ENCODE measurements at places on chromosomes 11 and 22.

- no peak for DNase-seq
These were observed 57.9 kb downstream of the NF2 start for GRCh38 chr22:29661336-29661735.

DNA sequence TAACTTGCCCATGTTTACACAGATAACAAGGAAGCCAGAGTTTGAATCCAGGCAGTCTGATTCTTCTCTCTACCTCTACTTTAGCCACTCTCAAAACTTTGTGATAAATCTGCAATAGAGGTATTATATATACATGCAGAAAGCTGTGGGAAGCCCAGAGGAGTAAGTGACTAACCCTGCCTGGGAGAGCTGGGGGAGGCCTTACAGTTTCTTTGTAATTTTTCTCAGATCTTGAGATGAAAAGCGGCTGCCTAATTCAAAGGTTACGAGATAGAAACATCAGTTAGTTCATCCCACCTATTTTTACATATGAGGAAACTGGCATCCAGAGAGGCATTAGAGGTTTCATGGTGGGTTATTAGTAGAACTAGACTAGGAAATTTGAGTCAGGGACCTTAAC lies 4.9 kb downstream of the STIM1 start:
- DNase-seq: no peak

- no peak for DNase-seq
These were observed 5.8 kb upstream of the JAM3 start for GRCh38 chr11:134063124-134063495.

- DNase-seq: no peak
These were observed 2.9 kb downstream of the FAM118B start for GRCh38 chr11:126214441-126214840.

DNA sequence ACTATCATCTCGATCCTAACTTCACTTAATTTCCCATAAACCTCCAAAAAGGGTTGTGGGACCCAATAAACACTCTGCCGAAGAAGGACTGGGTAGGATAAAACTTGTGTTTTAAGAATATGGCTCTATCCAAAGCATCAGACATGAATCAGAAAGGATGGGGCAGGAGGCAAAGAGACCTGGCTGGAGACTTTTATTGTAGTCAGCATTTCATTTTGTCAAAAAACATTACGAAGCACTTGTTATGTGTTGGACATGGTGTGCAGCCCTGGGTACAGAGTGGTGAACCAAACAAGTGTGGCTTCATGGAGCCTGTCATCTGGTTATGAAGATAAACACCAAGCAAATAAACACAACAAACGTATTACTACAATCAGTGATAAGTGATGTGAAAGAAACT lies 17.3 kb downstream of the IL10RA start:
- DNase-seq: no peak

- DNase-seq: no peak
These were observed 131.4 kb downstream of the TENM4 start for GRCh38 chr11:79309407-79309806.

DNA sequence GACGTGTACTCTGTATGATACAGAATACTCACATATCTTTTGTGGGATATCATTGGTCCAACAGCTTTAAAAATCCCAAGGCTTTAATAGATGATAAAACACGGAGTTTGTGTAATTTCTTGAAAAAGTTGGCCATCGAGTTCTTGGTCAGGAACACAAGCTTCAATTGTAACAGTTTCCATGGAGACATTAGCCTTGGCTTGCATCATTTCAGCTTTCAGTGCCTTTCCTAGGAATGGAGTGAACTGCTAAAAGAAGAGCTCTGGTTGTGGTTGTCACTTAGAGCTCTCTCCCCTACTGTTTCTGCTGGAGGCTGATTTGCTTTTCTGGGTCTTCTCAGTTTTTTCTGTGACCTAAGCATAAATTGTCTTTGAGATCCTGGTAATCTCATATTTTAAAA lies 14.2 kb downstream of the BMAL1 start:
- DNase-seq: no peak

DNA sequence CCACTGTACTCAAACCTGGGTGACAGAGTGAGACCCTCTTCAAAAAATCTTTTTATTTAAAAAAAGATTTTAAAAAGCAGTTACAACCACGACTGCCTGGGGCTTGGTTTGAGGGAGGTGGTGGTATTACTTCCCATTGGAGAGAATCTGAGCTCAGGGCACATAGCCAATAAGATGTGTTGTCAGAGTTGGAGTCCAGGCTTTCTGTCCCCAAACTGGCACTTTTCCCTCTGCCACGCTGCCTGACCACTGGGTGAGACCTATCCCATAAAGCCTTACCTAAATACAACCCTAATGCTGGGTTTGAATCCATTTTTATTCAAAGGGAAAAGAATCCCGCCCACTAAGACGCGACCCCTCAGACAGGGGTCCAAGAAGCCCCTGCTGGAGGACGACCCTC lies 11.5 kb downstream of the CHADL start:
- DNase-seq: no peak

DNA sequence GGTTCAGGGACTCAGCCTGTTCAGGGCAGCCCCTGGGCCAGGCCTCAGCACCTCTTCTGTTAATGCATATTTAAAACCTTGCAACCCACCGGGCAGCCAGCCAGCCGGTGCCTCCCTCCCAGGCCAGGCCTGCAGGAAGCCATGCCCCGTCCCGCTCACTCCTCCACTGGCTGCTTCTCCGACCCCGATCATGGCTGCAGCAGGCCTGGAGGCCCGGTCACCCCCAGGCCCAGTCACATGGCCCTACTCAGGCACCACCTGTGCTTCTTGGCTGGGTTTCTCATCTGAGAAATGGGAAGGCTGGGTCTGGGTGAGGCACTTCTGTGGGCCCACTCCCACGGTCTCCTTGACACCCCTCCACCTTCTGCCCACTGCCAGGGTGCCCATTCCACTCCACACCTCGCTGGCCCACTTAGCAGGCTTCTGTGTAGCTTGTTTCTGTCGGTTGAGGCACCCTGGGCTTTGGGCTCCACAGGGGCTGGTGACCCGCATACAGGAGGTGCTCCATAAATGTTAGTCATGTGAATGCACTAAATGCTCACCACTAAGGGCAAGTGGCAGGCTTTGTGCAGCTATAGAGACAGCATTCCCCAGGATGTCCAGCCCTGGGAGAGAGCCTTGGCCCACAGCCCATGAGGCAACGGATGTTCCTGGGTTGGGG lies 11.4 kb downstream of the RTN4R start:
- DNase-seq: no peak

DNA sequence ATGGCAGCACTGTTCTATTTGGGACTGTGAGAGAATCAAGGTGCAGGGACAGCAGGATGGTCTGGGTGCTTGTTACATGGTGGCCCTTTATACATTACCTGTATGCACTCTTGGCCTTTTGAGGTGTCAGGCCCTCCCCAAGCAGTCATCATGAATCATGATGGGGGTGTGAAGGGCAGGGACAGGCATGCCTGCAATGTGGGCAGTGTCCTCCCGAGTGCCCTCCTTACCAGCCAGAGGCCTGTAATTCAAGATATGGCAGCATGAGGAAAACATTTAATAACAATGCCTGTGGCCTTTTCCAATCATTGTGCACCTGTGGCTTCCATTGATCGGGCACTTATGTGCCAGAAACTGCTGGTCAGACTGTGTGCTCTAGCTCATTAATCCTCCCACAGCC lies 25.5 kb upstream of the CYP2D6 start:
- DNase-seq: no peak

- no peak for DNase-seq
These were observed 90.6 kb downstream of the CDKN1C start for GRCh38 chr11:2794968-2795322.

GRCh38 chr11:27111896-27112295 lies 71.3 kb downstream of the BBOX1 start:
- no peak for DNase-seq

GRCh38 chr11:116855413-116855812 lies 18.0 kb upstream of the APOA1 start:
- DNase-seq: no peak

DNA sequence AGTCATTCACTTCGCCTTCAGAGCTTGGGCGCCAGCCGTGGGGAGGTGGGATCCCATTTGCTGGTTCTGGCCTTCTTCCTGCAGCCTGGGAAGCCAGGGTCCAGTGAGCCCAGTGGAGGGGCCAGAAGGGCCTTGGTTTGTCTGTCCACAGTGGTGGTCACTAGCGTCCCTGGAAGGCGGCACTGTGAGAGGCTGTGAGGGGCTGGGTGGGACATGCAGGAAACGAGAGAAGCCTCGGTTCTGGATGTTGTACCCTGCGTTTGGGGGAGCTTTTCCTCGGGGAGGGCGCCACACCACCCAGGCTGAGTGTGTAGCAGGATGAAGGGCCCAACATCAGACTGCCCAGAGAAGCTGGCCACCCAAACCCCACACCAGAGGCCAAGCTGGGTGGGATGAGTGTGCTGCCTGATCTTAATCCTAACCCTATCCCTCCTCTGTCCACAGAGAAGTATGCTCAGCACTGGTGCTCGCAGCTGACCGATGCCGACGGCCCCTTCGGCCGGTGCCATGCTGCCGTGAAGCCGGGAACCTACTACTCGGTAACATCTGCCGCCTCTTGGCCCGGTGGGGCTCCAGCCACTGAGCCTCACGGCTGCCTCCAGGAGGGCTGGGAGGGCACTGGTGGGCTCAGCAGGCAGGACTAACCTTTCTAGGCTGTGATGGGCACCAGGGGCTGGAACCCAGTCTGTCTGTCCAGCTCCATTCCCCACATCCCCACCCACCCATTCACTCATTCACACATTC lies 14.4 kb downstream of the MUC5AC start:
- no peak for DNase-seq

DNA sequence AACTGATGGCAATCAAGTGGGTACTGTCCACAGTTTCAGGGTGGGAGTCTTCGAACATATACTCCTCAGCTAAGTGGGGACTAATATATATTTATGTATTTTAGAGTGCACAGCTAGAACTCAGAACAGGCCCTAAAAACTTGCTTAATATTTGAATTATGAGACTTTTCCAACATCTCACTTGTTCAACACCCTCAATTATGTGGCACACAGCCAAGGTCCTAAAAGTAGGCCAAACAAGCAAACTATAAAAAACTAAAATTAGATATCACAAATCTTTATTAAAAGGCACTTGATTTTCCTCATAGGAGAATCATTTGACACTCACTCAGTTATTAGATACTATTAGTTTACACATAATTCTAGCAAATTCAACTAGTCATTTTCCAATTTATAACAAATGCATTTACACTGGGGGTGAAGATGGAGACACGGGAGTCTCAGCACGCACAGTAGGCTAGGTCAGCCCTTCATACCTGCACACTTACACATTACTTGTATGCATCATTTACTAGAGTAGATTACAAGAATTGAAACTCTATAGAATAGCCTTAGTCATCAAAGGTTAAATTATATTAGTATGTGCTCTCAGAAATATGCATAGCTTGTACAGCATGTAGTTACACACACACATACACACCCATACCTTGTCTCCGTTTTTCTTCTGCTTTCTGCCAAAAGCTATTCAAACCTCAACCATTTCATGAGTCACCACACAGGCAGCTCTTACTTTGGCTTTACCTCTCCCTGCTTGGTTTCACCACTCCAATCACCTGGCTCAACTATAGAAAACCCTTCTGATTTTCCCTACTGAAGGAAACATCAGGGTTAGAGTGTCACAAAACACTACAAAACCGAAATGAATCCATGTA lies 171.5 kb downstream of the SBF2 start:
- no peak for DNase-seq

- no peak for DNase-seq
These were observed 31.6 kb upstream of the ME3 start for GRCh38 chr11:86703987-86704386.

GRCh38 chr11:68040101-68040956 lies 1.5 kb downstream of the TCIRG1 start:
- DNase-seq: no peak

GRCh38 chr22:49395617-49396016 lies 432.1 kb downstream of the BRD1 start:
- no peak for DNase-seq

DNA sequence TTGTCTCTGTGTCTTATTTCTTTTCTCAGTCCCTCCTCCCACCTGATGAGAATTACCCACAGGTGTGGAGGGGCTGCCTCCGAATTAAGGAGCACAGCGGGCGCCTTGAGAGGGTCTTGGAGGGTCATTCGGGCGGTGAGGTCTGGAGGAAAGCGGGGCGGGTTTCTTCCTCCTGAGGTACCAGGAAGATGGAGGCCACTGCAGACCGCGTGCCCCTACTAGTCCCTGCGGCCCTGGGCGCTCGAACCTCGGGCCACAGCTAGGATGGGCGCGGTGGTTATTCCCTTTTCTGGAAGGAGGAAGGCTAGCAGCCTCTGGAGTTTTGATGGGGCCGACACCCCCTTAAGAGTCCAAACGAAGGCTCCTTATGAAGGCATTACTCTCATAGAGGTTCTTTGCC lies 5.5 kb upstream of the FAM111A start:
- no peak for DNase-seq

GRCh38 chr22:24699876-24700275 lies 74.6 kb downstream of the PIWIL3 start:
- DNase-seq: no peak

DNA sequence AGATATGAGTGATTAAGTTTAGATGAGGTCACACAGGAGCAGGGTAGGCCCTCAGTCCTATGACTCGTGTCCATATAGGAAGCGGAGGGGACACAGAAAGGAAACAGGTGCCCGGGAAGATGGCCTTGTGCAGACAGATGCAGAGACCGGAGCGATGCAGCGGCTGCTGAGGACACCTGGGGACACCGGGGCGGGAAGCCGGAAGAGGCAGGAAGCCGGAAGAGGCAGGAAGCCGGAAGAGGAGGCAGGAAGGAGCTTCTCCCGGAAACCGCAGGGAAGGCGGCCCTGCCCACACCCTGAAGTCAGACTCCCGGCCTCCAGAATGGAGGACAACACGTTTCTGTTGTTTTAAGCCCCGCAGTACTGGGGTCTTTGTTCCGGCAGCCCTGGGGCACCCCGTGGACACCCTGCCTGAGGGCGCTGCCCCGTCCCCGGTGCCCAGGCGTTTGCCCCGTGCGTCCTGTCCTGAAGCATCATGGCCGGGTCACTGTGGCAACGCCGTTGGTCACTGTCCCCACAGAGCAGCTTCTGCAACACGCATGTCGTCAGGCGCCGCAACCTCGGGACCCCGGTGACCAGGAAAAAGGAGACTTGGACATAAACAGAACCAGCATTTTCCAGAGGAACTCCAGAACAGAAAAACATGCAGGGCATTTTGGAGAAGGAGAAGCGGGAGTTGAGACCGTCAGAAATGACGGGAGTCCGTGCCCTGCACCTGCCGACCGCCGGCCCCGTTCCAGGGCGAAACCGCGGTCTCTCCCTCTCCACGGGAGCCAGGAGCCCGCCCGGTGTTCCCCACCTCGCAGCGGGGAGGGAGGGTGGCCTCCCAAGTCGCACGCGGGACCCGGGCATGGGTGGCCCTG lies 103.4 kb downstream of the BRD1 start:
- no peak for DNase-seq

- DNase-seq: no peak
These were observed 11.3 kb downstream of the LRFN4 start for GRCh38 chr11:66868082-66868725.

GRCh38 chr11:69000391-69000790 lies 12.7 kb downstream of the MRGPRF start:
- DNase-seq: no peak

DNA sequence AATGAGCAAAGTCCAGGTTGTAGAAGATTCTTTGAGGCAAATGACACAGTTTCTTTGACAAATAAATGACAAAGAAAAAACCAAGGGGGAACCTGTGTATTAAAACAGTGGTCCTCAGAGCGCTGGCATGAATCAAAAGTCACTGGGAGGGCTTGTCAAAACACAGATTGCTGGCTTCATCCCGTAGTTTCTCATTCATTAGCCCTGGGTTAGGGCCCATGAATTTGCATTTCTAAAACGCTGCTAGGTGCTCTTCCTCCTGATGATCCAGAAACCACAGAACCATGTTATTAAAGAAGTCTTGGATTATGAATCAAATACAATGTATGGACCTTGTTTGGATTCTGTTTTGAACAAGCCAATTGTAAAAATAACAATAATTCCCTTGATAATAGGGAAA lies 92.7 kb downstream of the YAP1 start:
- no peak for DNase-seq

All from left renal pelvis (tissue), 4 donors.